HuH-7 (cell line): ENCODE measurements at places on chromosomes 1 and 21.

DNA sequence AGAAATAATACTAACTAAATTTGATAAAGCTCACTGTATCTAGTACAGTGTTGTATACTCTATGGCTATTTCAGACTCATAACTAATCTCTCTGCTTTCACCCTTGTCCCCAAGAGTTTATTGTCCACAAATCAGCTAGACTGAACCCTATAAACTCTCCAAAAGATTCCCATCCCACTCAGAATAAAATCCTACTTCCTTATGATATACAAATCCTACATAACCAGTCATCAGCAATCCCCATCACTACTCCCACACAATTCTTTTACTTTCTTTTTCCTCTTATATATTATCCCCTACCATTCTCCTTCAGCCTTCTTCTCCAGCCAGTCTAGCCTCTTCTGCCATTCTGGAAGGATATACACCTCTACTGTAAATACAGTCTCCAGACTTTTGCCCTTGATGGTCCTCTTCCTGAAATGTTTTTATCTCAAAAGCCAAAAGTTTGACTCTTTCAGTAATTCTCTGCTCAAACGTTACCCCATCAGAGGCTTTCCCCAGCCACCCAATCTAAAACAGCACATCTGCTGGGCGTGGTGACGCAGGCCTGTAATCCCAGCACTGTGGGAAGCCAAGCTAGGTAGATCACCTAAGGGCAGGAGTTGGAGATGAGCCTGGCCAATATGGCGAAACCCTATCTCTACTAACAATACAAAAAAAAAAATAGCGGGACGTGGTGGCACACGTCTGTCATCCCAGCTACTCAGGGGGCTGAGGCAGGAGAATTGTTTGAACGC, 41.6 kb downstream of the ABL2 start:
- no peak for DNase-seq

DNA sequence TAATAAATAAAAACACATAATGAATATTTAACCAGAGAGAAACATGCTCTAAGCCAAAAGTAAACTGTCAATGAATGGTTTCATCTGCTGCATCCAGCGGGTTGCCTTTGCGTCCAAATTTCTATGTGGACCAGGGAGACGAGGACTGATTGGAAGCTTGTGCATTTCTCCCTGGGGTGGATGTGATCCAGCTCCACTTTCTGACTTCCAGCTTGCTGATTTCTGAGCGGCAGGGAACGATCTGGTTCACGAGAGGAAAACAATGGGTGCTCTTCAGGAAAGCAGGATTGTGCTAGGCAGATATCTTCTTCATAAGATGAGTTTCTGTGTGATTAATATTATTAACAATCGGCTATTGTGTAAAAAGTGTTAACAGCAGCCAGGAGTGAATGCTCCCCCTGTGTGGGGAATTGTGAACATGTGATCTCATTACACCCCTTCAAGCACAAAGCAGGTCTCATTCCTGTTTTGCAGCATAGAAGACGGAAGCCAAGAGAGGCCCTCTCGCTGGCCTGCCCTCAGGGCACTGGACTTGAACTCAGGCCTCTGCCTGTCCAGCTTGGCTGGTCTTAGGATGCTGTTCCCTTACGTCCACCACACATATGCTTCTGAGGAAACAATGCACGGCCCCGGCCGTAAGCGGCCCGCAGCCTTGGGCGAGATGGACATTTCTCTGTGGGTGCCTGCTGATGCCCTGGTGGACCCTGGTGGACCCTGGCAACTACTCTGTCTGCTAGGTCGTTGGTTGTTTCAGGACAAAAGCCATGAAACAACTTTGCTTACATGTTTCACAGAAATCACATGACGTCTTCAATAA, 183.4 kb upstream of the C1orf174 start:
- DNase-seq, result no peak

GRCh38 chr1:243299069-243299468, 43.2 kb downstream of the SDCCAG8 start:
- DNase-seq, result no peak

GRCh38 chr1:85283475-85284199, 7.2 kb upstream of the BCL10 start:
- no peak for DNase-seq

GRCh38 chr1:244576259-244576892, 76.5 kb upstream of the DESI2 start:
- no peak for DNase-seq

DNA sequence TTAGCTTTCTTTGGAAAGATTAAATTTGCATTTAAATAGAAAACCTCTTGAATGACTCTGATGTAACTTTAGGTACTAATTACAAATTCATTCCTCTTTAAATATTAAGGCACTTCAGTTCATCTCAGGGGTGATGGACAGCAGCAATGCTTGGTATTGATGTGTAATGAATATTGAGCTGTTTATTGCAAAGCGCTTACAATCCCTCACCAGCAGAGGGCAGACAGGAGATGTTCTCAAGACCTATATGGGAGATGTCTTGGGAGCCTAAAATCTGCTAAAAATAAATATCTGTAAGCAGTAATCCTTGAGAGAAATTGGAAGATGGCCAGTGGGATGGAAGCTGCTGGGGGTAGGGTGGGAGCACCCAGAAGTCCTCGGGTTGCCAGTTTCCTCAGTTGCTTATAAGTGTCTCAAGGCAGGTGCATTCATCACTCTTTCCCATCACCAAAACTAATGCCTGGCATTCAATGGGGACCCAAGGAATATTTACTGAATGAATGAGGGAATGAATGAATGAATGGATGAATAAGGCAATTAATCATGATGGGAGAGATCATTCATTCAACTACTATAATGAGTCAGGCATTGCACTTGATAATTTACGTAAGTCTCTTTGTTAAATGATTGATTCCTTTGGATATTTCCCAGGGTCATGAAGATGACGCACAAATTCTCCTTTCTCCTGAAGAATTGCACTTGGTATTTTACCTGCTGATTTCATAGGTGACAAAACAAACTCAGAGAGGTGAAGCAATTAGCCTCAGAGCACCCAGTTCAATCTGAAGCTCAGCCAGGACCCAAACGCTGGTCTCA, 2.3 kb downstream of the KLHDC8A start:
- DNase-seq, result no peak

DNA sequence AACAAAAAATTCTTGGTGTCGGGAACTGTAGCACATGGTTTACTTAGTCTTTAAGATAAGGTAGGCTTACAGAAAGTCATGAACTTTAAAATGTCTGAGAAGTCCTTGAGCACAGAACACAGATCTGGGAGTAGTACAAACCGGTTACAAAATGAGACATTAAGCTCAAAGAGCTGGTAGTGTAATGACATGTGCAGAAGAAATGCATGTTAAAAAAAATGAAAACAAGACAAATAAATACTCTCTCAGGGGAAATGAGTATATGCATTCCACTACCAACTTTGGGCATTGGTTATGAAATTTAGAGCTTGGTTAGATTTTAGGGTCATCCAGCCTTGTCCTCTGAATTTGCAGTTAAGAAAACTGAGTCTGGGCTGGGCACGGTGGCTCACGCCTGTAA, 91.5 kb upstream of the F3 start:
- DNase-seq, result no peak

DNA sequence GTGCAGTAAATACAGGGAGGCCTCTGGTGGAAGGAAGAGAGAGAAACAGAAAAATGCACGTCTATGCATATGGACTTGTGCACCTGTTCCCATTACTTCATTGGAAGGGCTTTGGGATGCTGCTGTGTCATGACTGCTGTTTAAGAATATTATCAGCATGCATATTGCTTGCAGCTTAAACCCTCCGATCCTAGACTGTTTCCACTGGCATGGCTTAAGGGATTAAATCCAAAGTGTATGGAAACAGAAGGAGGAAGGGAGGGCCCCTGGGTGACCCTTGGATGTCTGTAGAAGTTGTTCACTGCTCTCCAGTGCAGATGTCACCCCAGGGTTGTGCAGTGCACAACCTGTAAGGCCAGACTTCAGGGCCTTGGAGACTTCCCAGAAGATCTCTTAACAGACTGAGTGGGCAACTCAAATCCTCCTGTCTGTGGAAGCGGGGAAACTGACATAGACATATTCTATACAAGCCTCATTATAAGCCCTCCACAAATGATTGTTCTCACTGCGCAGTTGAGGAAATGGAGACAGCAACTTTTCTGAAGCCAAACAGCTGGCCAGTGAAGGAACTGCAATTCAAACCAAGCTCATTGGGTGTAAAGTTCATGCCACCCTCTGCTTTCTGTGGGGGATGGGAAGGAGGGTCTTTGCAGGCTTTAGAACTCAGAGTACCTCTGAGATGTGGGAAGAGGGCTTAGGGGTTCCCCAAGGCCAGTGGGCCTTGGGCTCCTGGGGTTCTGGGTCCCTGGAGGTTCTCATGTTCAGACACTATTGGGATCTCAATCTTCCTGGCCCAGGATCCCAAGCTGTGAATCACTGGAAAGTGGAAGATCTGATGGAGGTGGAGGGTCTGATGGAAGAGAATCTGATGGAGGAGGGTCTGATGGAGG, 73.8 kb downstream of the UMODL1 start:
- no peak for DNase-seq

DNA sequence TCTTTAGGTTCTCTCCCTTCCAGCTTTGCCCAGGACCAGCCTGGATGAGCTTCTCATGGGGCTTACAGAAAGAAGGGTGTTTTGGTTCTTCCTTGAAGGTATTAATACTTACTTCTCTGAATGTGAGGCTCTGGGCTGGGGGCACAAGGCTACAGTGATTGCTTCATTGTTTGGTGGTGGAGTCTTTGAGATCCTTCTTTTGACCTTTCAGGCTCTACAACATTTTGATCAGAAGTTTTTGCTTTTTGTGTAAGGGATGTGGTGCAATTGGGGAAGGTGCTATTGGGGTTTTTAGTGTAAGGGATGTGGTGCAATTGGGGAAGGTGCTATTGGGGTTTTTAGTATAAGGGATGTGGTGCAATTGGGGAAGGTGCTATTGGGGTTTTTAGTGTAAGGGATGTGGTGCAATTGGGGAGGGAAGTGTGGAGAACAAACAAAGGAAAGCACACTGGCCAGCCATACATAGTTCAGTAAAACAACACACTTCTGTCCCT, 103.6 kb upstream of the IVNS1ABP start:
- DNase-seq, result no peak

- no peak for DNase-seq
Measured at GRCh38 chr1:221239792-221240191, 360.5 kb downstream of the HLX start.

GRCh38 chr1:244778344-244778743, 57.1 kb upstream of the COX20 start:
- DNase-seq, result no peak

DNA sequence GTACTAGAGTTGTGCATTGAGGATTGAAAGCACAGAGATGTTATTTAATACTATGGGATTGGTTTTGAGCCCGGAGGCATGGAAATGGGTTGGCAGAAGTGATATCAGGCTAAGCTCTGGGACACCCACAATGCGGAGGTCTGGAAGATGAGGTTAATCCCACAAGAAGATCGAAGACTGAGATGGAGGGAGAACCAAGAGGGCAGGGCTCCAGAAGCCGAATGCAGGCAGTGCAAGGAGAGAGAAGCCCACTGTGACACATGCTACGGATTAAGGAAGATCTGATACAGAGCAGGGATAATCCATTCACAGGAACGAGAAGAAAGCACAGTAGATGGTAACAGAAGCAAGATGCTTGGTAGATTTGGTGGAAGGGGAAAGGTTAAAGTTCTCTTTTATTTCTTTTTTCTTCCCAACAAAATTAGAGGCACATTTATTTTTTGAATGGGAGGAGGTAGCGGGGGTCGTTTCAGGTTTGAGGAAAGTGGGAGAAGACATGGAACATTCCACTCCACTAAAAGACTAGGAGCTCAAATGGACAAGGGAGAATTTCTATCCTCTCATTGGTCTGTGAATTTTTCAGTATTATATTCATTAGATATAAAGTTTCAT, 113.2 kb downstream of the NCAM2 start:
- no peak for DNase-seq

- DNase-seq, result no peak
Measured at GRCh38 chr21:38448671-38449385, 49.4 kb downstream of the ERG start.

- DNase-seq, result no peak
Measured at GRCh38 chr1:109894823-109895719, 15.6 kb upstream of the CSF1 start.

DNA sequence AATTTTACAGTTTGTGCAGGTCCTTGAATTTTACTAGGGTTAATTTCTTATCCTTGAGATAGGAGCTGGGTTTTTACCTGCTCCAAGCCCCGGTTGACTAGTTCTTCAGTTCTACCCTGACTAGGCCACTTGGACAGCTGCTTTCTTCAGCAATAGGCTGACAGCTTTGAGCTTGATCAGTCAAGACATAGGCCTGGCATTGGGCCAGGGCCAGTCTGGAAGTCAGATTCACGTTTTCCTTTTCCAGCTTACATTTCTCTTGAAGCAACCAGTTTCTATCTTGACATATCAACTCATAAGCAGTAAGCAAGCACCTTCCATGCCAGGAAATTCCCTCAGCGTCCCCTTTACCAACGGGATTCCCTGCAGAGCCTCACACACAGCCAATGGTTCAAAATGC, 63.7 kb upstream of the AJAP1 start:
- no peak for DNase-seq

- no peak for DNase-seq
Measured at GRCh38 chr1:9711466-9712020, 60.0 kb downstream of the PIK3CD start.

GRCh38 chr1:248811514-248812490, 13.9 kb downstream of the SH3BP5L start:
- DNase-seq, result no peak

- DNase-seq, result no peak
Measured at GRCh38 chr1:18482721-18483425, 2.1 kb downstream of the KLHDC7A start.

- DNase-seq, result no peak
Measured at GRCh38 chr1:2103266-2103900, 53.2 kb downstream of the PRKCZ start.

GRCh38 chr1:27487966-27488884, 1.7 kb downstream of the WASF2 start:
- DNase-seq, result no peak

DNA sequence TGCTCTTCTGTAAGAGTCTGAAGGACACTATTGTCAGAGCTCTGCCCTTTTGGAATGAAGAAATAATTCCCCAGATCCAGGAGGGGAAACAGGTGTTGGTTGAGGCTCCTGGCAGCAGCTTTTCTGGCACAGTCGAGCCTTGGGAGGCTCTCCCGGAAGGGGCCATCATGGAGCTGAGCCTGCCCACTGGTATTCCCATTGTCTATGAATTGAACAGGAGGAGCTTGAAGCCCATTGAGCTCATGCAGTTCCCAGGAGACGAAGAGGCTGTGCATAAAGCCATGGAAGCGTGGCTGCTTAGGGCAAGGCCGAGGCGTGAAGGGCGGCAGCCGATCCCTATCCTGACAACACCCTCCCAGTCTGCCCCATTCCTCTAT, 26.6 kb downstream of the UBE4B start:
- DNase-seq, result no peak

DNA sequence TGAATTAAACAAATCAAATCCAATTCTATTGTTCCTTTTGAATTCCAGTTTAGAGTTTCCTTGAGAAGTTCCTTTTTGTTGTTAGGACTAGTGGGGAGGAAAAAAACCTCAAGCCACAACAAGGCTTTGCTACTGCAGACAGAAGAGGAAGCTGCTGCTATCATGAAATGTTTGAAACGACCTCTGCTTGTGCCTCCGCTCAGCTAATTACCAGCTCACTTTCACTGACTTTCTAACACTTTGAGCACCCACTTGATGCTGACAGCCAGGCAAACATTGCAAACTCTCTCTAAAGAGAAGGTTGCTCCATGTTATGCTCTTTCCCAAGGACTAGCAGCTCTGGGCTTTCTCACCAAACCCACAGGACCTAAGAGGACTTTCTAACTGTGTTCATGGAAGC, 203.9 kb upstream of the PROX1 start:
- no peak for DNase-seq

GRCh38 chr1:116725798-116726197, 28.4 kb upstream of the CD2 start:
- DNase-seq, result no peak
